ENCODE measurements at places on chromosomes 1 and 21. TPM values are rescaled to one million over a fixed set of nuclear protein-coding genes. Genes with fewer than 3 reads are reported as not detected.
A peak's percentile ranks its signal among the peaks of the same experiment; 100 is the strongest.

GRCh38 chr1:225627304-225627947, 25.5 kb downstream of the ENAH start:
- DNase-seq = no peak

PPCS gene
- 55.9 TPM for total RNA-seq

SH3BGR gene
- total RNA-seq = 44.0 TPM

- no peak for DNase-seq
Observed at GRCh38 chr1:113283914-113284313, 106.4 kb upstream of the MAGI3 start.

PLEKHN1 gene
- 0.88 TPM for total RNA-seq

ADAMTSL4 gene
- total RNA-seq = 99.6 TPM

RAD54L gene
- 0.60 TPM for total RNA-seq

MCOLN2 gene
- total RNA-seq = 0.71 TPM

DNA sequence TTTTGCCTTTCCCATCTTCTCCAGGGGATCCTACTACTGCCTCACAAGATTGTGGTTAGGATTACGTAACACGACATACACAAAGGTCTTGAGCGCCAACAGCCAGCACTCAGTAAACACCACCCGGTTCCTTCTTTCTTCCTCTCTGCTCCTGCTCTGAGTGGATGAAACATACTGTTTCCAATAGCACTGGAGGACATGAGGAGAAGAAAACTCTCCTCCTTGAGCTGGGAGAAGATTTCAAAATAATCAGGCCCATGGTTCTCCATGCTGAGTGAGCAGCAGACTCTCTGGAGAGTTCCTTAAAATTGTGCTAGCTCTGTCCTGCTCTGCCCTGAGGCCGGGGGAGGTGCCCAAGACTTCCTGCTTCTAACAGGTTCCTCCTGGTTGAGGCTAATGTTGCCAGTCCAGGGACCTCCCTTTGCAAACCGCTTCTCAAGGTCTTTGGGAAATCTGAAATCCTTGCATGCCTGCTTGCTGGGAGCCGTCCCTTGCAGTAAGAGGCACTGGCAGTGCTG, 29.4 kb upstream of the MX1 start:
- no peak for DNase-seq

CFAP74 gene
- not detected for total RNA-seq

DNA sequence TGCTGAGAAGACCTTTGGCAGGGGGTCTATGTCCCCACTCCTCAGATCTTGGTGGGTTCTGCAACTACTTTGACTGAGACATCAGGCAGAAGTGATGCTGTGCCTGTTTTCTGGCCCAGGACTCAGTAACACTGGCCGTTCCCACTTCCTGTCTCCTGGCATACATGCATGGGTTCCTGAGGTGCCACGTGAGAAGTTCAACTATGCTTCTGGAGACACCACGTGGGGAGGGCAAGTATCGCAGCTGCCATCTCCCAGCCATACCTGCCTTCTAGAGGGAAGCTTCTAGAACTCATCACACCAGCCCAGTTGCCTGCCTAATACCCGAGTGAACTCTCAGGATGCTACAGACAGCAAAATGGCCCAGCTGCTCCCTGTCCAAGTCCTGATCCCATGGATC, 65.8 kb downstream of the TRABD2B start:
- DNase-seq = peak; percentile 24

PDZK1 gene
- total RNA-seq = 0.29 TPM

SPAG17 gene
- total RNA-seq = not detected

DNA sequence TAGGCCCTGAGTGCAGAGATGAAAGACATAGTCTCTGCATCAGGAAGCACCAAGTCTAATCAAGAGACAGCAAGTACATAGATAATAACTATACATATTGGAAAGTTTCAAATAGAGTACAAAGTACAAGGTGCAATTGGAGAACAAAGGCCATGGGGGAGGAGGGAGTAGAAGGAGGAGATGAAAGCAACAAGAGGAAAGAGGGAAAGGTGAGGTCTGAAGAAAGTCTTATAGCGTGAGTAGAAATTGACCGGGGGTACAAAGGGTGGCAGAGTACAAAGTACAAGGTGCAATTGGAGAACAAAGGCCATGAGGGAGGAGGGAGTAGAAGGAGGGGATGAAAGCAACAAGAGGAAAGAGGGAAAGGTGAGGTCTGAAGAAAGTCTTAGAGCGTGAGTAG, 244.2 kb upstream of the JUN start:
- no peak for DNase-seq

DNA sequence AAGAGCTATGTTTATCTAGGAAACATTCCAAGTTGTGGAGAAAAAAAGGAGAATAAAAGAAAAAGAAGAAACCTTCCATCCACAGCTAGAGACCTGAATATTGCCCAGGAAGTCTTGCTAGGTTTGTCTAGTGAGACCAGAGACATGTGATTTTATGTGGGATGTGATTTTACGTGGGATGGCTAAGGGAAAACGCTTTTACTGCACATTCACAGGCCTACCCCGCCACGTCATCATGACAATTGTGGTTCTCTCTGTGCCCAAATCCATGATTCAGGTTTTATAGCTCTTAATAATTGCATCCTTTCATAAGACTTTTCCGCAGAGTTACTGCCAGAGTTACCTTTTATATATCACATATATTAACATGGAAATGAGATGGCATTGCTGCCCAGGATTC, 86.4 kb upstream of the SSX2IP start:
- no peak for DNase-seq

YARS1 gene
- 74.2 TPM for total RNA-seq

DNA sequence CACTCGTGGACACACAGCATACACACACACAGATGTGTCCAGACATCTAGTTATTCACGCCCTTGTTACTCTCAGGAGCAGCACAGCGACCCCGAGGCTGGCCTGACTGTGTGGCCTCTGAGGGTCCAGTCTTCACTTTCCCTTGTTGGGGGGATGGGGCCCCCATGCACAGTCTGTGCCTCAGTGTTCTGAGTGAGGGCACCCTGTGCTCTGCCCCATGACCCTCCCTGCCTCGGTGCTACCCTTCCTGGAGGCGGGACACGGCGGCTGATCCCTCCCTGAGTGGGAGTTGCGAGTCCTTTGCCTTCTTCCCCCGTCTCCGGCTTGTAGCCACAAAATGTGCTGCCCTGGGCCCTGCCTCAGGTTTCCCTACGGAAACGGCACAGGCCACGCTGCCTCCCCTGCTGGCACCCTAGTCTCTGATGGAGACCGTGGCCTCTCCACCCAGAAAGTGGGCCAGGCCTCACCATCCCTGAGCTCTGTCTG, 8.6 kb downstream of the CSTB start:
- no peak for DNase-seq

GRCh38 chr21:44390886-44391285, 37.5 kb downstream of the TRPM2 start:
- DNase-seq = no peak

DNA sequence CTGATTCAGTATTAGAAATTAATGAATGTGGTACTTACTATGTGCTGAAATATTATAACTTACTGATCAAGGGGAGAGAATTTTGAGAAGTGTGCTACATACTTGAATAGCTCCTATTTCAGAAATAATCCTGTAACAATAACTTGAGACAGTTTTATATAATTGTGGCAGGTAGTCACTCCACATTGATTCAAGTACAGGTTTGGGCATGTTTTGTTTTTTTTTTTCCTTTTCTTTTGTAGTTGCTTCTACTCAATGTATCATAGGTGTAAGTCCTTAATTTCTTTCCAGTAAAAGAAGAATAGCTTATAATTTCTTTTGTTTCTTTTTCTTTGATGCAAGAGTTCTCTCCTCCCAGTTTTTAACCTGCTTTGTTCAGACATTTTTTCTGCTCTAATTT, 86.1 kb upstream of the ADGRL2 start:
- DNase-seq = no peak

- DNase-seq = no peak
Observed at GRCh38 chr1:25020851-25021590, 90.9 kb upstream of the RUNX3 start.

DRAXIN gene
- 0.05 TPM for total RNA-seq

DNA sequence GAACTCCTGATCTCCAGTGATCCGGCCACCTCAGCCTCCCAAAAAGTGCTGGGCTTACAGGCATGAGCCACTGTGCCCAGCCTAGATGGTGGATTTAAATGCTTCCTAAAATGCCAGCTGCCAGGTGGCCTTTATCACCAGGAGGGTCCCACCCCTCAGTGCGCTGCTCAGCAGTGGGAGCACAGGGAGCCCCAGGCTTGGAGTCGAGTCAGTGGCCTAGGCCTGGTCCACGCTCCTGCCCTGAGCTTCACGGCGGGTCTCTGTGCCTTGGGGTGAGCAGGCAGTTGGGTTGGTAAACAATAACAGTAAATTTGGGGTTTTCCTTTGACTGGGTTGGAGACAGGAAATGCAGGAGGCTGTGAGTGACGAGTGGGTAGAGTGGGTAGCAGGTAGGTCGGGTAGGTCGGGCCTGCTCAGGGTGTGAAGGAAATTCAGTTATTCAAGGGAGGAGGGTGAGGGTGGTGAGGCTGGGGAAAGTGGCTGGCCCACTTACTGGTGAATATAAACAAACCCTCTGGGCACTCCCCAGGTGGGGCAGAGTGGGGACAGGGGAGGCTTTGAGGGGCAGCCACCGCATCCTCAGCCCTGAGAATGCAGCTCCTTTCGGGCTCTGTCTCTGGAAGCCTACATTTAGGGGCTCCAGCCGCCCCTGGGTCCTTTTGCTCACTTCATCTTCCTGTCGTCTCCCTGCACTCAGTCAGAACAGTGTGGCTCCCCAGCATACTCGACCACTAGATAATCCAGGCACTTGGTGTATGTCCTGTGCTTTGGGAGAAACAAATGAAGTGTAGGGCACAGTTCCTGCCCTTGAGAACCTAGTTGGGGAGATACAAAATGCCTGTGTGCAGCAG, 33.5 kb upstream of the IL19 start:
- DNase-seq = no peak

DNA sequence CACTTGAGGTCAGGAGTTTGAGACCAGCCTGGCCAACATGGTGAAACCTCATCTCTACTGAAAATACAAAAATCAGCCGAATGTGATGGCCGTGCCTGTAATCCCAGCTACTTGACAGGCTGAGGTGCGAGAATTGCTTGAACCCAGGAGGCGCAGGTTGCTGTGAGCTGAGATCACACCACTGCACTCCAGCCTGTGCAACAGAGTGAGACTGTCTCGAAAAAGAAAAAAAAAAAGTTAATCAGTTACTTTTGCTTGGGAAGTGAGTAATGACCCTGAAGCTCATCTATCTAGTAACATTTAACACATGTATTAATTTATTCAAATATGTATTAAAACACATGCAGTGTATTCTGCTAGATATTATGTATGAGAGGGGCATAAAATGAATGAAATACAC, 49.4 kb downstream of the ZNF326 start:
- DNase-seq = no peak

GRCh38 chr1:56910441-56910985, 55.3 kb downstream of the C8B start:
- no peak for DNase-seq

GRCh38 chr1:92065042-92065441, 10.2 kb downstream of the SETSIP start:
- no peak for DNase-seq

- DNase-seq = peak; percentile 56
Observed at GRCh38 chr1:203178821-203179666, 3.4 kb upstream of the MYBPH start.

All from posterior vena cava (tissue), 2 donors.